ENCODE measurements at places on chromosomes 2 and 18.

DNA sequence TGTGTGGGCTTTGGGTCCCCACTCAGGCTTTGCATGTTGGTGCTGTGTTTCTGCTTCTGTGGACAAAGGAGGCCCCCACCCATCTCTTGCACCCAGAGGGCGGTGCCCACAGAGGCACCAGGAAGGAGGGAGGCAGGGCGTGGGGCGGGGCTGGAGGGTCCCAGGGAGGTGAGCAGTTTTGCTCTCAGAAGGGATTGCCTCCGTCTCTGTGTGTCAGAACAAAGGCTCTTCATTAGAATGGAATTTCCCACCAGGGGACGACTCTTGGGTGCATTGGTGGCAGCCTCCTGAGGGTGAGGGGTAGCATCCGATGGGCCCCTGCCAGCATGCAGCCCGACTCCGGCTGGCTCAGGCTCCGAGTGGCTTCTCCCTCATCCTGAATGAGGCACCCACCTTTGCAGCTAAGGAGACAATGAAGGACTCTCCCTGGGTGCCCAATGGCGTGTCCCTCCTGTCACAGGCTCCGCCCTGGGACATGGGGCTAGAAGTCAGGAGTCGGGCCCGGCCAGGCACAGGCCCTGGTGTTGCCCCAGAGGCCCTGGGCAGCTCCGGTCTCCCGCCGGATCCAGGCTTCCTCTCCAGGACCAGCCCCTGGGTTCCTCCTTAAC, 7.0 kb upstream of the ERFE start:
- DNase-seq, result no peak

- DNase-seq, result no peak
Observed at GRCh38 chr18:54151376-54151775, 73.1 kb downstream of the MBD2 start.

DNA sequence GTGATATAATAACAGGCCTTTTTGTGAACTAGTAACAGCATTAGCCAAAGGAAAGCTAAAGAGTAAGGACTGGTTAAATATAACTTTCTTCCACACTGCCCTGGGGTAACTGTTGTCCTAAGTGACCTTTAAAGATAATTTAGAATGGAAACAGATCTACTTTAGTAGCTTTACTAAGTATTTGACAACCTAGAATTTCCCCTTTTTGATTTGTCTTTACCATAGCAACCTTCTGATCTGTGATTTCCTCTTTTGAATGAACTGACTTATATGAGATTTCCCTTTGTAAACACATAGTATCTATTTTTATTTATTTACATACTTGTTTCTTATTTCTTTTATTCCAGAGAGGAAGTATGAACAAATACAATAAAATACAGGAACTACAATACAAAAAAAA, 10.5 kb upstream of the KLF7 start:
- DNase-seq, result no peak

GRCh38 chr2:119671752-119672151, 7.2 kb upstream of the TMEM177 start:
- no peak for DNase-seq

- DNase-seq, result no peak
Observed at GRCh38 chr18:78460558-78460957, 519.1 kb upstream of the SALL3 start.

GRCh38 chr2:127650785-127651380, 4.9 kb downstream of the GPR17 start:
- no peak for DNase-seq

DNA sequence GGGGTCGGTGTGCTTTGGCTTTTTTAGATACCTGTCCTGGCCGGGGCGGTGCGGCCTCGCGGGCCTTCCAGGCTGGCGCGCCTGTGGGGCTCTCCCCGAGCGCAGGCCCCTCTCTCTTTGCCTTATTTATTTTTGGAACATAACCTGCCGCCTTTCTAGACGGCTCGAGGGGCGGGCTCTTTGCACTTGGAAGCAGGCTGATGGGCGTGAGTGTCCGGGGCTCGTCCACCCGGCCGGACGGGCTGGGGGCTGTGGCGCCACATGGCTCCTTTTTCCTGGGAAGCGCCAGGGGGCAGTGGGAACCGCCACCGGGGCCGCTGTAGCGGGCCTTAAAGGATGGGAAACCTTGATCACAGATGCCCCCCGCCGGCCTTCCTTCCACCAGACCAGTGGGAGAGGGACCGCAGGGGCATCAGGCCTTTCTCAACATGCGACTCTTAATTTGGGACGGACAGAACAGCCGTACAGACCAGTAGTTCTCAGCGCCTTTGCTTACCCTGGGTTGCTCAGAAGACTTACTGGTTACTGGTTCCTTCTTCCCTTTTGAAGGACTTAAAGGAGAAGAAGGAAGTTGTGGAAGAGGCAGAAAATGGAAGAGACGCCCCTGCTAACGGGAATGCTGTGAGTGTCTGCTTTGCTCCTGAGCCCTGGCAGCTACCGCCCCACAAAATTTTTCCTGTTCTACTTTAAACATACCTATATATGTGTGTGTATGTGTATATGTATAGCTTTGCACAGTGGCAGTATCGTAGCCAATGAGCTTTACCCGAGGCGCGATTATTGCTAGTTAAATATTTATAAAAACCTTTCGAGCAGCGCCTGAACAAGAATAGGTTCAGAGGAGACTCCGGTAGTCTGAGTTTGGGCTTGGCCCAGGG, 2.7 kb downstream of the PTMA start:
- DNase-seq, result no peak

DNA sequence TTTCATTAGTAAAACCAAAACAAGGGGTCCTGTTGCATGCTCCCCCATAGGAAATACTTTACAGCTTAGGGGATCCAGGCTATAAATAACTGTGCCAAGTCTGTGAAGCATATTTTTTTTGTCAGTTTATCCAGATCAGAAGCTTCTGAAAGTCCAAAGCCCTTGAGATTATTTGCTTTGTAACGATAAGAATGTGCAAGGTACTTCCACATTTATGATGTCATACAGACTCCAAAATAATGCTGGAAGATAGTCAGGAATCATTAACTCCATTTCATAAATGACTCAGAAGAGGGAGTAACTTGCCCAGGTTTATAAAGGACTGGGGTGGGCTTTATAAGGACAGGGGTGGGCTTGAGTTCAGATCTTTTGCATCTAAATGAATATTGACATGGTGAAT, 29.3 kb downstream of the RDH14 start:
- DNase-seq, result no peak

DNA sequence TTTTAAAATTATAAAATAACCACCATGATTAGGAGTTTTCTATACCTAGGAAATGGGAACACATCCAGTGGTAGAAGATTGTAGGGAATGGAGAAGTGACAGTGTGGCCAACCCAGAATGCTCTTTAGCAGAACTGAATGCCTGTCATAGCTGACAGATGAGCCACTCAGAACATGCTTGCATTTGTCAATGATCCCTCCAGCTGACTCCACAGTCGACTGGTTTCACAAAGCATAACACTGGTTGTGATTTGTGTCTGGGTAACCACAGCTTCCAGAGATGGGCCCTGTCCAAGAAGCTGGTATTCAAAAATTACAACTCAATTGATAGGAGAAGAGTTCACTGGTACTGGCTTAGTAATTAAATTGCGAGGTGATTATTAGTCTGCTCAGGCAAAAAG, 9.0 kb upstream of the CTIF start:
- no peak for DNase-seq

DNA sequence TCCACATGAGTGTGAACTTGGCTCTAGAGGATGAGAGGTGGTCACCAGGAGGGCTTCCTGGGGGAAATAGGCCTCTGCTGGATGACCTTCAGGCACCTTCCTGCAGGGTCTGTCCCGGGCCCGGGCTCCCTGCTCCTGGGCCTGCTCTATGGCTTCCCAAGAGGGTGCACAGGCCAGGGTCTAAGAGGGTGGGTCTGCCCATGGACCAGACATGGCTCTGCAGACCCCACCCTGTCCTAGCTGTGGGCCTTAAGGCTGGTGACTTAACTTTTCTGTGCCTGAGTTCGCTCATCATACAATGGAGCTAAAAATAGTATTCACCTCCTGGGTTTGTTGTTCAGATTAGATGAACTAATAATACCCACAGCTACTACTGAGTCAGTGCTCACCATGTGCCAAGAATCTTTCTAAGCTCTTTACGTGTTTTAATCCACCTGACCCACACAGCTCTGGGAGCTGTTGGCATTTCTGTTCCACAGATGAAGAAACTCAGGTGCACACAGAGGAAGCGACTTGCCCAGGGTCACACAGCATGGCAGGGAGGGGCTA, 14.4 kb downstream of the INHBB start:
- no peak for DNase-seq

GRCh38 chr2:126449677-126450076, 206.3 kb upstream of the GYPC start:
- DNase-seq, result no peak

DNA sequence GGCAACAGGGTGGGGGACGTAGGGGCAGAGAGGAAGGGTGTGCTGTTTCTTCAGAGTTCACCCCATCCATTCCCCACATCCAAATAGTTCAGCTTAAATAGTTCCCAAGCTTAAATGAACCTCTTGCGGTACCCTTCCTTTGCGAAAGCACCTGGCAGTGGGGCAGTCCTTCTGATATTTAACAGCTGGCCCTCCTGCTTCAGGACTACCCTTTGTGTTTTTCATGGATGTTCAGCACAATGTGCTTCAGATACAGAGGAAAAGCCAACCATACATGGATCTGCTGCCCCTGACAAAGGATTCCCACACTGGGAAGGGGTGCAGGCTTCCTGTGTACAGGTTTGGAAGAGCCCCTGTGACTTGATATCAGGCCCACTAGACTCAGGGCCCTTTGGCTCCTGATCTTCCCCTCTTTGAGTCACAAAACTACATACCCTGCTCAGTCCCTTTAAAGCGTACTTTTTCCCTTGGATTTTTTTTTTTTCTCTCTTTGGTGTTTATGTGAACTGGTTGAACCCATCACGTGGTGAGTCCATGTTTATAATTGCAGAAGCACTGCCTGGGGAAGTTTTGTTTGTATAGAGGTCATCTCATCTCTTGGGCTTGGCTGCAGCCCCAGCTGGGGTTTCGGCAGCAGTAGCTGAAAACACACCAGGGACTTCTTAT, 45.3 kb upstream of the IGFBP5 start:
- no peak for DNase-seq

- DNase-seq, result no peak
Observed at GRCh38 chr18:64202210-64202836, 53.4 kb upstream of the LINC00305 start.

DNA sequence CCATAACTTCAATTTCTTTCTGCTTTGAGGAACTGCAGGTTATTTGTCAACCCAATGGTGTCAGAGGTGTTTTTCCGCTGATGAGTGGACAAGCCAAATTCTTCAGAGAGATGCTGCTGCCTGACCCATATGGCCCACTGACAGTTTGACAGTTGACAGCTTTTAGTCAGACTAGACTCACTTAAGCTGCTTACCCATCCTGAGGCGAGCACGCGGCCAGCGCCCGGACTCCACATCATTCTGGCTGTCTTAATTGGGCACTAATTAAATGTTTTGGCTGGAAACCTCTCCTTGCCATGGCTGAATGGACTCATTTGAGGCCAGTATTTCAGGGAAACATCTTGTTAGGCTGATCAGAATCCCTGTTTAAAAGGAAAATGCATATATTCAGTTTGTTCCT, 316.1 kb upstream of the FANCL start:
- DNase-seq, result no peak

GRCh38 chr2:236180076-236180816, 12.1 kb upstream of the GBX2 start:
- DNase-seq, result no peak

DNA sequence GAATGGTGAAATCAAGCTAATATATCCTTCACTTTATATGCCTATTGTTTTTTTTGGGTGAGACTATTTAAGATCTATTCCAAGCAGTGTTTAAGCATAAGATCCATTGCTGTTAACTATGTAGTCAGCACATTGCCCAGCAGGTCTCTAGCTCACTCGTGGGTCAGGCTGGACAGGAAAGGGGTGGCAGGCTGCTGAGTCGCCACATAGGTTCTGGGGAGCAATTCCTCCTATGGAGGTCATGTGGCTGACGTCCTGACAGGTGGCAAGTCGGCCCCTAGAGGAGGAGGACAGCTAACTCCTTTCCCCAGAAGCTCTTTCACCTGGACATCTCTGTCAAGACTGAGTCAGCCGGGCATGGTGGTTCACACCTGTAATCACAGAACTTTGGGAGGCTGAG, 13.9 kb upstream of the RAB31 start:
- no peak for DNase-seq

DNA sequence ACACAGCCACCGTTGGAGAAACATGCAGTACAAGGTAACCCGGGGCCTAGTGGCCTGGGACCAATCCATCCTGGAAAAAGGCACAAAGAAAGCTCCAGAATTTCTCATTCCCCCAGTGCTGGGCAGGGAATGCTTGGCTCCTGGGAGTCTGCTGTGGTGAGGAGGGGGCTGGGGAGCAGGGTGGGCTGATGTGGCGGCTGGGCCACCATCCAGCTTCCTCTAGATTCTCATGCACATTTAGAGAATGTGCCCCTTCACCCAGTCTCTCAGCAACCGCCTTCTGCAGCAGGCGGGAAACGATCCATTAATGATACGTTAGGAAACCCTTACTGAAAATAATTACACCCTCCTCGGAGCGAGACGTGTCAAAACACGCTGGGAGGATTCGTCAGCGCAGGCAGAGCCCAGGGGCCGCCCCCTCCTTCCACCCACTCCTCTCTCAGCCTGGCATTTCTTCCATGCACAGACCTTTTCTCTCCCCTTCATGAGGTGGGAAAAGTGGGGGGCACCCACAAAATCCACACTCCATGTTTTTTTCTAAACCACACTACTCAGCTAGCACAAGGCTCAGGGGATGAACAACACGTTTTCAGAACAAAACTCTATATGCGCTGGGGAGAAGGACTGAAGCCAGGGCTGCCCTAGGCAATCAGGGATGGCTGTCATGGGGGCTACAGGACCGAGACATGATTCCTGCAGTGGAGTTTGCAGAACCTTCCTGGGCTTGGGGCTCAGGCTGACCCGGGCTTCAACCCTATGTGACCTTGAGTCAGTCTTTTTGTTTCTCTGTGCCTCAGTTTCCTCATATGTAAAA, 56.1 kb upstream of the SMAD7 start:
- no peak for DNase-seq

DNA sequence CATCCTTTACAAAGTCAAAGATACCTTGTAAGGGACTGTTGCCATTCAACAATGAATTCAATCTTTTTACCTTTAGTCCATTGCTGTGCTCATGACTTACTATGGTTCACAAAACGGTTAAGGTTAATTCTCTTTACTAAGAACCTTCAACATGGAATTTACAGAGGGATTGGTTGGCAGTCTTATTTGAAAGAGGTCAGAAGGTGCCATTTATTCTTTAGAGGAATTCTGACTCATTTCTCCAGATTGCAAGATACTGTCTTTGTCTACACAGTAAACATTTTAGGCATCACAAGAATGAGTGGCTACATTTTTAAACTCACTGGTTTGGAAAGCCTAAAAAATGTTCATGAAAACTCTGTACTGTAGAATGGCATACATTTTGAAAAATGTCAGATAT, 17.4 kb downstream of the KCNH7 start:
- no peak for DNase-seq

GRCh38 chr2:124582387-124582786, 557.3 kb downstream of the CNTNAP5 start:
- DNase-seq, result no peak

DNA sequence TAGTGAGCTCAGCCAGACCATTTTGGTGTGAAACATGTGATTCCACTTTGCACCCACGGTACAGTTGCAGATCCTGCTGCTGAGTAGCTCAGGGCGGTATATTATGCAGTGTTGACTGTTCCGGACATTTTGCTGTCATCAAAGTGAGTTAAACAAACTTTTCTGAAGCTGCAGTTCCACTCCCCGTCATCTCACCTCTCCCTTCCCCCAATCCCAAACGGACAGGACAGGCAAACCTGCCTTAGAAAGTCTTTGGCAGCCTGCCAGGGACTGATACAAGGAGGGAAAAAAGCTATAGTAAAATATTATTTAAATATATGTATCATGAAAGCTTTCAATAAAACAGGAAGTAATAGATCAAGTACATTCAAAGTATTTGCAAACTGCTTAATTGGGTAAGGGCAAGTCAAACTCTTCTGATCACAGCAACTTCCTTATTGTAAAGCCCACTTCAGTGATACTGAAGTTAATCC, 35.5 kb upstream of the SP5 start:
- no peak for DNase-seq

Measured in NCI-H187 treated with DMSO at 0.1 percent for 48 hours (cell line).